ENCODE measurements at places on chromosomes 7 and 10. TPM values are rescaled to one million over a fixed set of nuclear protein-coding genes. Genes with fewer than 3 reads are reported as not detected.
A peak's percentile ranks its signal among the peaks of the same experiment; 100 is the strongest.

DNA sequence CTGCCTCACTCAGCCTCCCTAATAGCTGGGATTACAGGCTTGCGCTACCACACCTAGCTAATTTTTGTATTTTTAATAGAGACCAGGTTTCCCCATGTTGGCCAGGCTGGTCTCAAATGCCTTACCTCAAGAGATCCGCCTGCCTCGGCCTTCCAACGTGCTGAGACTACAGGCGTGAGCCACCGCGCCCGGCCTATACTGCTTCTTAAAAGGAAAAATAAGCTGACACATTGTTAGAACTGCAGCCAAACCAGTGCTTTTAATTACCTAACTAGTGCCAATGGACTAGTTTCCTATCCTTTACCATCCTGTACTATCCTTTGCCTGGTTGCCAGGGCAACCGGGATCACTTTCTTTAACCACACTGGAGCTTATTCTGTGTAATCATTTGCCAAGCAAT, 108.0 kb downstream of the LRRTM3 start:
- no peak for DNase-seq

DNA sequence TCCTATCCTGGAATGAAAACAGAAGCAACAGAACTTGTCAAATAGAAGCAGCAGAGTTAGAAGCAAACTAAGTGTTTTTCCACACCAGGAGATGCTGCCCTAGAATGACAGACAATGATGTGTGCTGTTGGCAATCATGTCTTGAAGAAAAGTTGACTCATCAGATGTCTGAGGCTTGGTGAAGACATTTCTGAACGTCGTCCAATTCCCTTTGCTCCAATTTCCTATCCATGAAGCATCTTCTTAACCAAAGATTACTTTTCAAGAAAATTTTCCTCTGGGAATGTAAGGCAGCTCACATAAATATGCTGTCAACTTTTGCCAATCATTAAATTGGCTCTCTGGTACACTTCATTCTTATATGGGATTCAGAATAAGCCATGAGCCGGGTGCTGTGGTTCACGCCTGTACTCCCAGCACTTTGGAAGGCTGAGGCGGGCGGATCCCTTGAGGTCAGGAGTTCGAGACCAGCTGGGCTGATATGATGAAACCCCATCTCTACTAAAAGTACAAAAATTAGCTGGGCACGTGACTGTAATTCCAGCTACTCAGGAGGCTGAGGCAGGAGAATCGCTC, 34.6 kb downstream of the MALSU1 start:
- DNase-seq: peak; percentile 88

GRCh38 chr7:132045002-132045401, 488.6 kb upstream of the PODXL start:
- DNase-seq: no peak

GRCh38 chr10:14093730-14094484, 236.8 kb downstream of the FRMD4A start:
- peak; percentile 84 for DNase-seq

SNCG gene
- total RNA-seq: 2.4 TPM

DNA sequence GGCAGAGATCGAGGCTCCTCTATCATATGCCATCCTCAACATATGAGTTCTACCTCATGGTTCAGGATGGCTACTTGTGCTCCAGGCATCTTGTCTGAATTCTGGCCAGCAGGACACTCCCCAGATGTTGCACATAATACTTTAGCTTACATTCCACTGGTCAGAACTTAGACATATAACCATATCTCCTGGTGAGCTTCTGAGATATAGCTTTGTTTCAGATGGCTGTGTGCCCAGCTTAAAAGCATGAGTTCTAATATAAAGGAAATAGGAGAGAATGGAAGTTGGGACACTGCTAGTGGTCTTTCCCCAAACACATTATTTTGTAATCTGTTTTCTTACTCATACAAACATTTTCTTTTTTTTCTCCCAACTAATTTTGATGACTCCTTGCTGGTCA, 50.8 kb upstream of the IFRD1 start:
- no peak for DNase-seq

DNA sequence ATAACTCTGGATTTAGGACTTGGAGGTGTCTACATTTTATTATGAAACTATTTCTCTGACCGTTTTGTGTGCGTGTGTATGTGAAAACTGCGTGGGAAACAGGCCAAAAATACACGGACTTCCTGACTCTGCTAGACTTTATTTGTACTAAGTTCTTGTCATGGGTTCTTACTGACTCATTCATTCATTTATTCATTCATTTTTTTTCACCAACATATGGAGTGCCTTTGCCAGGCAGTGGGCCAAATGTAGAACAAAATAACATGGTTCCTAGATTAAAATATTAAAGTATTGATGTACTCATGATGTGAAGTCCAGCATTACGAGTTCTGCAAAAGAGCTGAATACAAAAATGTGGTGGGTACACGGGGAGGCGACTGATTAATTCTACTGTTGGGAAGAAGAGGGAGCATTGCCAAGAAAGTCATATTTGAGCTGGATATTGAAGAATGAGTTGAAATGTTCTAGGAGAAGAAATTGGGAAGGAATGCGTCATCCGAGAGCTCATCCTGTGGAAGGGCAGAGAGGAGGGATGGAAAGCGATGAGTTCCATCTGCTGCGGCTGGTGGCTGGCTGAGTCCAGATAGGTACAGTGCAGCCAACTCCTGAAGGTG, 24.6 kb downstream of the CACNB2 start:
- no peak for DNase-seq

DNA sequence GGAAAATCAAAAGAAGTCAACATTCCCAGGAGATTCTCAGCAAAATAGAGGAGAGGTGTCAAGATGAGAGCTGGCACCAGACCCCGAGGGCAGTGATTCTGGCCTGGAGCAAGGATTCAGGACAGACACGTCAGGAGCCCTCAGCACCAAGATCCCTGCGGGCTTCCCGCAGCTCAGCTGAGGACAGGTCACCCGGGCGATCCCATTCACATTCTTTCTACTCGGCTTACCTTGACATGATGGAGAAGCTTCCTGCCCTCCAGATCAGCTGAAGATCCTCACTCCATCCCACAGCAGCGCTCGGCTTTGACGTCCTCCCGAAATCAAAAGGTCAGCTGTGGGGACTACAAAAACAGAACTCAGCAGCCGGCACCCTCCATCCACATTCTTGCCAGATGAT, 139.1 kb downstream of the DLG5 start:
- DNase-seq: no peak

PHYHIPL gene
- not detected for total RNA-seq

GRCh38 chr10:52568309-52568708, 204.3 kb downstream of the MBL2 start:
- no peak for DNase-seq

TRPV5 gene
- total RNA-seq: not detected

GRCh38 chr7:47326220-47326619, 255.7 kb downstream of the TNS3 start:
- DNase-seq: peak; percentile 86

LIPN gene
- total RNA-seq: not detected

MBL2 gene
- under 0.01 TPM for total RNA-seq

- DNase-seq: no peak
Observed at GRCh38 chr7:24896031-24896501, 83.9 kb downstream of the OSBPL3 start.

- DNase-seq: no peak
Observed at GRCh38 chr7:44955733-44956132, 23.1 kb downstream of the MYO1G start.

STYXL1 gene
- total RNA-seq: 23.9 TPM

DNA sequence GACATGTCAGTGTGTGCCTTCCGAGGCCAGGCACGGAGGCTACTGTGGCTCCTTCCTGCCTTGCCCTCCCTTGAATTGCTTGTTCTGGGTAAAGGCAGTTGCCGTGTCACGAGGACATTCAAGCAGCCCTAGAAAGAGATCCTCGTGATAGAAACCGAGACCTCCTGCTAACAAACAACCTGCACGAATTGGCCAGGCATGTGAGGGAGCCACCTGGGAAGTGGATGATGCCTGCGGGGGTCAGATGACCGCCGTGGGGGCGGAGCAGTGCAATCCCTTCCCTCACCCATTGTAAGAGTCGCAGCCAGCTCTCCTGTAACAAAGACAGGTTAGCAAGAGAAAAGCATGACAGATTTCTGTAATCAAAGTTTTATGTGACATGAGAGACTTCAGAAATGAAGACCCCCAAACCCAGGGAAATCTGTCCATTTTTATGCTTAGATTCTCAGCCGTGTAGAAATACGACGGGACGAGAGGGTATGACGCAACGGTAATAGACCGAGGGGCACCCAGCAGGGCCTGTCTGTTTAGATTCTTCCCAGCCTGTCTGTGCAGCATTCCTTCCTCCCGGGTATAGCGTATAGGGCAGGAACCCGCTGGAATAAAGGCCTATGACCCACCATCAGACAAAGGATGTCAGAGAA, 241.7 kb downstream of the GATA3 start:
- no peak for DNase-seq

DNA sequence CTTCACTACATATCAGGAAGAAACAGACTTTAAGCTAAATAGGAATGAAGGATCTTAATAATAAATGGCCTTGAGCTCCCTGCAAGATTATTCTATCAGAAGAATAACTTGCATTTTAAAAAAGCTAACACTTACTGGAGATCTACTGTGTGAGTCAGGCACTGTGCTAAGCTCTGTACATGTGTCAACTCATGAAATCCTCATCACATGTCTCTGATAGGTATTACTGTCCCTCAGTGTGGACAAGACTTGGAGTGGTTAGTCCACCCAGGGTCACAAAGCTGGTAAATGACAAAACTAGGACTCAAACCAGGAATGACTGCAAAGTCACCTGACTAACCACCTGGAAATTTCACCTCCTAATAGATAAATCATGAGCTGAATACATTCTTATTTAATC, 57.1 kb upstream of the KCTD7 start:
- DNase-seq: peak; percentile 14

CHST3 gene
- total RNA-seq: 43.1 TPM

GRCh38 chr10:79063071-79063491, 5.7 kb upstream of the ZMIZ1 start:
- peak; percentile 78 for DNase-seq

ZNF277 gene
- 69.8 TPM for total RNA-seq

DYNC1I1 gene
- 2.2 TPM for total RNA-seq

GIMAP6 gene
- total RNA-seq: 0.36 TPM

DNA sequence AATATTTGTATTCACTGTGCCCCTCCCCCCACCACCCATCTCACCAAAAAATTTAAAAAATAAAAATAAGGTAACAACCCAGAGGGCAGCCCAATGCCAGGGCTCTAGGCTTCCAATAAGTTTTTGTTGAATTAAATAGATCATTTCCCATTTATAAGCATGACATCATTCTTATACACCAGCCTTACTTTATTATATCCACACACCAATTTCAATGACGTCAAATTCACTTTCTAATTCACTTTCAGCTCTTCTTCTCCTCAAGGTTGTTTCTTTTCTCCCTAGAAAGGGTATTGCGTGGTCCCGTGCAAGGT, 1.2 kb upstream of the DKK1 start:
- DNase-seq: peak; percentile 69

DNA sequence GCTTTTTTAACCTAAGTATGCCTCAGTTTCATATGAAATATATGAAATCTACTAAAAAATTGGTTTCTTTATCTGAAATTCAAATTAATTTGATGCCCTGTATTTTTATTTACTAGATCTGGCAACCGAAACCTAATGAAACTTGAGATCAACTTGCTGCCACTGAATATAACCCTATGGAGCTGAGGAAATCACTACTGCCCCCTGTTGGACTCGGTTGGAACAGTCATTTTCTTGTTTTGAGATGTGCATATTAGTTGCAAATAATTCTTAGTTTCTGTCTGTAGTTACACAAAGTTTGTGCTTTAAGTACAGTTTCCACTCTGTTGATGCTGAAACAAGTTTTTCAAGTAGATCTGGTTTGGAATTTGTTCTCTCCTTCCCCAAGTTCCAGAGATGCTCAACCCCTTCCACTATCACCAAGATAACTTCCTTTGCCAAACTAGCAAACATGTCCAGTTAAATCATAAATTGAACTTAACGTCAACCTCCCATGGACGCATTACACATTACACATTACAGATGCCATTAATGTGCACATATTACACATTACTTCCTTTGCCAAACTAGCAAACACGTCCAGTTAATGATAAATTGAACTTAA, 22.2 kb upstream of the EXOC4 start:
- DNase-seq: no peak

ADAM22 gene
- 0.36 TPM for total RNA-seq

- DNase-seq: peak; percentile 81
Observed at GRCh38 chr10:109852475-109853037, 70.8 kb downstream of the XPNPEP1 start.

KMT2C gene
- total RNA-seq: 43.0 TPM

PNLIPRP3 gene
- total RNA-seq: 0.59 TPM

GRCh38 chr10:13708256-13708990, 121.7 kb downstream of the PRPF18 start:
- DNase-seq: no peak

DNA sequence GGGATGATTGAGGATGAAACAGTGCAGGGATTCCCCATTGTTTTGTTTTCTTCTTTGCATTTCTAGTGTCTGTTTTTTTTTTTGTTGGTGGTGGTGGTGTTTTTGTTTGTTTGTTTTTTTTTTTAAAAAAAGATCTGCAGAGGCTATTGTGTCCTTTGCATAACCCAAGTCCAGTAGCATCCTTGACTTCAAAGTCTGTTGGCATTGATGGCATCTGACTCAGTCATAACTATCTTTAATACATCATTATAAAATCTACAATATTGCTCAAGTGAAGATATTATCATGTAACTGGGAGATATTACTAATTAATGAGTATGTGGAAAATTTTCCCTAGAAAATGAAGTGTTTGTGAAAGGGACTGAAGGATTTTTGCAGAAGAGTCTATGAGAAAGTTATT, 70.2 kb downstream of the KIAA1217 start:
- DNase-seq: no peak

- no peak for DNase-seq
Observed at GRCh38 chr7:104035351-104035750, 45.9 kb upstream of the RELN start.

PIP gene
- not detected for total RNA-seq

DNA sequence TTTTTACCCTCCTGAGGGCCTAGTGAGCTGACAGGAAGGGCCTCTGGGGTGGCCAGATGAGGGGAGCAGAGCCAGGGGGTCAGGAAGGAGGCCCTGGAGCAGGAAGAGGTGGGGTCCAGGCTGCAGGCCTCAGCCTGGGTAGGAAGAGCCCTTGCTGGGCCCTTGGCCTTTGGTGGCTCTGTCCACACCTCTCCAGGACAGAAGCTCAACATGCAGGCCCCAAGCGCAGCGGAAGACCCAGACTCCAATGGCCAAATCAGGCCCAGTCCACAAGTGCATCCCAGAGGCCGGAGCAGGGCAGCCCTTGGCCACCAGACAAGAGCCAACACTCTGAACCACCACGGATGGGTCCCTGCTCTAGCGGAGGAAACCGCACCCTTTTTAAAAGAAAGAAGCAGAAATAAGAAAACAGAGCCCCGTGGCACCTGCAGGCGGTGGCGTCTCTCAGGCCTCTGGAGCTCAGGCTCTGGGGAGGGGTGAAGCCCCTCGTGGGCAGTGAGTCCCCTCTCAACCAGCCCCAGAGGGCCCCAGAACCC, 52.8 kb downstream of the FOXL3 start:
- DNase-seq: peak; percentile 86

ASZ1 gene
- not detected for total RNA-seq

ANKRD30A gene
- total RNA-seq: not detected

ANKRD61 gene
- not detected for total RNA-seq

All from osteoblast (primary cell).